ENCODE measurements at places on chromosomes 6 and 20. TPM values are rescaled to one million over a fixed set of nuclear protein-coding genes. Genes with fewer than 3 reads are reported as not detected.

SYNDIG1 gene
- not detected for total RNA-seq

DNA sequence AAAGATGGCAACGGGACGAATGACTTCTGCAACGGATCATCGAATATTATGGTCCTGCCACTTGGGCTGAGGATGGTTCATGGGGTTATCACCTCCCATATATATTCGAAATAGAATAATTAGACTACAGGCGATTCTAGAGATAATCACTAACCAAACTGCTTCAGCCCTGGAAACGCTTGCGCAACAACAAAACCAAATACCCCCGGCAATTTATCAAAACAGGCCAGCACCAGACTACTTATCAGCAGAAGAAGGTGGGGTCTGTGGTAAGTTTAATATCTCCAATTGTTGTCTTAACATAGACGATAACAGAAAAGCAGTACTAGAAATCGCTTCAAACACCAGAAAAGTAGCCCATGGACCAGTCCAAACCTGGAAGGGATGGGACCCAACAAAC lies 31.0 kb upstream of the ULBP3 start:
- no peak overlapping the region for H3K27ac ChIP-seq
- H3K4me3 ChIP-seq = no peak overlapping the region
- no peaks in the 10 kb centered on the region for H3K36me3 ChIP-seq
- DNase-seq = no peak

MEI4 gene
- total RNA-seq = not detected

SF3B5 gene
- 211 TPM for total RNA-seq

DNA sequence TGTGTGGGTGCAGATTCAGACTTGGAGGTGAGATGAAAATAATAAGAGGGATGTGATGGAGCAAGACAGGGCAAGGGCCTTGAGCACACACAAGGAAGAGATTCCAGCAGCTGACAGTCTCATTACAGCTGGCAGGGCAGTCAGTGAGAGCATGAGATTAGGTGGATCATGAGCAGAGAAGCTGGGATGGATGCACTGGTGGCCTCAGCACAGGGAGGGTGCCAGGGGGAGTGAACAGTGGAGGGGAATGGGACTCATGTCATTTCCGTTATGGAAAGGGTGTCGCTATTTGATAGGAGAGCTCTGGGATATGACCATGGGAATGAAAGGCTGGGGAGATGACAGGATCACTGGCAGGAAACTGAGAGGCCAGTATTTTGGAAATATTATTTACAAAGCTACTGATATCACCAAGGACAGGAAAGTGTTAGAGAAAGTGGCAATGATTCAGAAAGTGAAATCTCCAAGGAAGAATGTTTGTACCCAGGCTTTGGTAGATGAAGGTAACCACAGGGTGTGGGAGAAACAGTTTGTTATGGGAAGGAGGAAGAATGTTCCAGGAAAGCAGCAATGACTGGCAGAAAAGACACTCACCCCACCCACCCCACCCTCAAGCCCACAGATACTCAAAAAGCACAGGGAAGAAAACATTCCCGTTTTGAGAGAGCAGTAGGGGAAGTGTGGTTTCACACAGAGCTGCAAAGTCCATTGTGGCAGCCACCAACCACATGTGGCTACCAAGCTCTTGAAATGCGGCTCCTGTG lies 214.7 kb upstream of the PROKR2 start:
- H3K4me1 ChIP-seq = peaks cover 44% of the 10 kb centered on the region
- peak; percentile 48 for DNase-seq
- H3K27me3 ChIP-seq = peaks cover 3% of the 10 kb centered on the region
- no peaks in the 10 kb centered on the region for H3K36me3 ChIP-seq

DNA sequence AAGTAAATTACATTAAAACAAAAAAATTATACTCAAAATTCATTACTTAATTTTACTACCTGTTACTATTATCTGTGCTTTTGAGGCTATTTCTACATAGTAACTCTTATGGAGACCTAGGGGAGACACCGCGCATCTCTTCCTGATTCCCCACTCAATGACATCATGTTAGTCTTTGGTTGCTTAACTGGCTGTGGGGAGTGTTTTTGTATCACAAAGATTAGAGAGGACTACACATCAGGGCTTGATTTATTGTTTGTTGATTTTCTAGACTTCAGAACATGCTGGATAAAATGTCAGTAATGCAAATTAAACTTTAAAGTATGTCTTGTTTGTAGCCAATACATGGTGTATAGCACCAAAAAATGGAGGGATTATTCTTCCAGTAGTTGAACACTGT lies 26.0 kb downstream of the SLC2A10 start:
- peaks cover 42% of the 10 kb centered on the region for H3K27me3 ChIP-seq
- H3K4me3 ChIP-seq = no peak overlapping the region
- no peak for DNase-seq
- no peak overlapping the region for H3K27ac ChIP-seq
- H3K36me3 ChIP-seq = no peaks in the 10 kb centered on the region
